ENCODE measurements at places on chromosomes 3 and 15. TPM values are rescaled to one million over a fixed set of nuclear protein-coding genes. Genes with fewer than 3 reads are reported as not detected.

Gene SCAANT1
- not detected for total RNA-seq

Gene FGF7
- 0.32 TPM for total RNA-seq

Gene KNG1
- not detected for total RNA-seq

Gene CTDSPL2
- total RNA-seq: 77.6 TPM

Gene ERC2
- total RNA-seq: 3.0 TPM

Gene GPX1
- 244 TPM for total RNA-seq

Gene SLC28A2
- total RNA-seq: not detected

Gene SUSD5
- 5.2 TPM for total RNA-seq

Gene COL8A1
- 69.2 TPM for total RNA-seq

Gene DLL4
- 218 TPM for total RNA-seq

Gene DLEC1
- not detected for total RNA-seq

Gene NCKIPSD
- 3.6 TPM for total RNA-seq

Gene ACVR2B
- 4.0 TPM for total RNA-seq

Gene MESP2
- 0.15 TPM for total RNA-seq

Gene SMAD6
- total RNA-seq: 12.2 TPM

Gene GMNC
- total RNA-seq: not detected

Gene RPP25
- 14.7 TPM for total RNA-seq

Gene ADAMTS17
- not detected for total RNA-seq

Gene RARB
- total RNA-seq: 31.2 TPM

Gene CCDC54
- not detected for total RNA-seq

Gene TMEM266
- under 0.01 TPM for total RNA-seq

Gene RASGRF1
- total RNA-seq: not detected

Gene ZNF502
- 3.6 TPM for total RNA-seq

Gene BFSP2
- total RNA-seq: not detected

Gene RNF7
- total RNA-seq: 125 TPM

Gene RASL12
- total RNA-seq: not detected

Gene CYP1A2
- total RNA-seq: not detected

Gene ADGRG7
- not detected for total RNA-seq

Gene ICE2
- 28.3 TPM for total RNA-seq

Gene GOLGA6L7
- total RNA-seq: not detected

Gene GOLGA8S
- 0.15 TPM for total RNA-seq

Gene CLEC3B
- total RNA-seq: 0.61 TPM

Gene CGNL1
- 19.2 TPM for total RNA-seq

Gene FES
- 73.4 TPM for total RNA-seq

Gene BHLHE40
- total RNA-seq: 24.7 TPM

Gene MESP1
- total RNA-seq: 0.65 TPM

Gene ZDHHC23
- 2.1 TPM for total RNA-seq

Gene DNAJA4
- total RNA-seq: 5.2 TPM

Gene MFAP1
- total RNA-seq: 26.6 TPM

Gene CELSR3
- total RNA-seq: 0.15 TPM

Gene RTP3
- not detected for total RNA-seq

Gene ACP3
- total RNA-seq: not detected

Gene DAZL
- not detected for total RNA-seq

Gene CHST2
- total RNA-seq: 12.3 TPM

All from epithelial cell of umbilical artery (primary cell).